Mucosa of gallbladder (tissue), 1 donor: ENCODE measurements at places on chromosomes 4 and X. TPM values are rescaled to one million over a fixed set of nuclear protein-coding genes. Genes with fewer than 3 reads are reported as not detected.

ABLIM2 gene
- 11.3 TPM for total RNA-seq

DNA sequence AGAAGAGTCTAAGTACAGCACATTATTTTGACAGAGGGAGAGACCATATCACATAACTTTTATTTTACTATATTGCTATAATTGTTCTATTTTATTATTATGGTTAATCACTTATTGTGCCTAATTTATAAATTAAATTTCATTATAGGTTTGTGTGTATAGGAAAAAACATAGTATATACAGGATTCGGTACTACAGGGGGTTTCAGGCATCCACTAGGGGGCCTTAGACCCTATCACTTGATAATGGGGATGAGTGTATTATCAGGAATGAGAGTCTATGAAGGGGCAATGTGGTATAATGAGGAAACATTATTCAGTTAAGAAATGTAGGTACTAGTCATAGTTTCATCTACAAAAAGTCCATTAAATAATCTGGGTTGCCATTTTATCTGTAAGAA, 833.1 kb downstream of the C4orf33 start:
- DNase-seq, result no peak

DNA sequence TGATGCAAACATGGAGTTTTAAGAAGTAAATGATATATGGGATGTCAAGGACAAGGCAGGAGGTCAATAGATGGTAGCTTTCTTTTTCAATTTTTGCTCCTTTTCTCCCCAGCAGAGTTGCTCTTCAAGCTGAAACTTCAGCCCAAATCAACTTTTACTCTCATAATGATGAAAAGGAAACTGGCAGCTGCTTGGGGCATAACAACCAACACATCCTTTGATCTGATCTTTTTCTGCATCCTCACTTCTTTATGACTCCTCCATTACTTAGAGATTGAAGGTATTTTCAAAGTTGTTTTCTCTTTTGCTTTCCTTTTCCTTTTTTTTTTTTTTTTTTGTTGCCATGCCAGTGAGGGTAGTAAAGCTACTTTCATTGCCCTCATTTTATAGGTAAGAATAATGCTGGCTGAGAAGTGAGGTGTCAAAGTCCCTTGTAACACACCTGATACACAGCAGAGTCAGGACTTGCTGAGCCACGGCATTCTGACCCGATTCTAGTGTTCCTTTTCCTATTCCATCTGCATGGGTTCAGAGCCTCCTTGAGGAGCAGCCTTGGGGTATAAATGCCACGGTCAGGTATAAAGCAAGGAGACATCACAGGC, 26.9 kb downstream of the SLC2A9 start:
- DNase-seq, result no peak

PDHA1 gene
- 164 TPM for total RNA-seq

- no peak for DNase-seq
These were observed 410.2 kb downstream of the MID1IP1 start for GRCh38 chrX:39211501-39211900.

APBB2 gene
- total RNA-seq, result 44.9 TPM

DNA sequence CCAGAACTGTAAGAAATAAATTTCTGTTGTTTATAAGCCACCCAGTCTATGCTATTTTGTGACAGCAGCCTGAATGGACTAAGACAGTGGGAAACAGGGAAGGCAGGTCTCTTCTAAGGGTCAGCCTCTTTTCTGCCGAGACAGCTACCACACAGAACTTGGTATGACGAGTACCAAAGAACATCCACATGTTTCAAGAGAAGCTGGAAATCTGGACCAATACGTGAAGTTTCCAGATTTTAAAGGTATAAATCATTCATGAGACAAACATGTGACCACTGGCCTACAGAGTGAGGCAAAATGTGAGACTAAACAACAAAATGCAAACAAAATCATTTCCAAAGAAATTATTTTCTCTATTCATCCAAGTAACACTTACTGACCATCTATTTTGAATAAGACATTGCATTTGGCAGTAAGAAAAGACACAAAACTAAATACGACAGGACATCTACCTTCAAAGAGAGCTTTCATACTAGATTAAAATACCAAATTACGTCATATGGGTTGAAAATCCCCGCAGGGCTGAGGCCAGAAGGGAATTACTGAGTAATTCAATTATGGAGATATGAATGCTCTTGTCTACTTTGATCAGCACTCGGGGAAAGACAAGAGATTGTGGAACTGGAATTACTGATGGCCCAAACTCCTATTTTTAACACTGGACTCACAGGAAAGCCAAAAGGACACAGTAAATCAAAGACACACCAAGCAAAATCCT, 7.2 kb downstream of the SCARB2 start:
- DNase-seq, result no peak

DNA sequence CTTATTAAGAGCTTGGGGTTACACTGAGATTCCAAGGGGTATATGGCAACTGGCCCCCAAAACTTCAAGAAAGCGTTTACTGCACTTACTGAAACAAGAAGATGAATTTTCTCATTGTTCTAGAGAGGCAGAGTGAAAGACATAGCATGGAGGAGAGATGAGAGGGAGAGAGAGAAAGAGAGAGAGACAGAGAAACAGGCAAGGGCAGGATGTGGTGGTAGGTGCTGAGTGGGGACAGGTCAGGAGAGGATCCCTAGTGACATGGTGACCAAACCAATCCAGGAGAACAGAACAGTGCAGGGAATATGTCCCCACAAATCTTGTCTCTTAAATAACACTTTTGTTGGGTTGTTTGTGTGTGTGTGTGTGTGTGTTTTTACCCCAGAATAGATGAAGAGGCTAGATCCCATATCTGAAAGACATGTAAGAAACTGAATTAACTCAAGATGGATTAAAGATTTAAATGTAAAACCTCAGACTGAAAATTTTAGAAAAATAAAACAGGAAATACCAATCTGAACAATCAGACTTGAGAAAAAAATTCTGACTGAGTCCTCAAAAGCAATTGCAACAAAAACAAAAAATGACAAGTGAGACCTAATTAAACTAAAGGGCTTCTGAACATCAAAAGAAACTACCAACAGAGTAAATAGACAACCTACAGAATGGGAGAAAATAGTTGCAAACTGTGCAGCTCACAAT, 202.2 kb downstream of the QDPR start:
- no peak for DNase-seq

HTR2C gene
- total RNA-seq, result not detected

EGF gene
- 1.6 TPM for total RNA-seq

DNA sequence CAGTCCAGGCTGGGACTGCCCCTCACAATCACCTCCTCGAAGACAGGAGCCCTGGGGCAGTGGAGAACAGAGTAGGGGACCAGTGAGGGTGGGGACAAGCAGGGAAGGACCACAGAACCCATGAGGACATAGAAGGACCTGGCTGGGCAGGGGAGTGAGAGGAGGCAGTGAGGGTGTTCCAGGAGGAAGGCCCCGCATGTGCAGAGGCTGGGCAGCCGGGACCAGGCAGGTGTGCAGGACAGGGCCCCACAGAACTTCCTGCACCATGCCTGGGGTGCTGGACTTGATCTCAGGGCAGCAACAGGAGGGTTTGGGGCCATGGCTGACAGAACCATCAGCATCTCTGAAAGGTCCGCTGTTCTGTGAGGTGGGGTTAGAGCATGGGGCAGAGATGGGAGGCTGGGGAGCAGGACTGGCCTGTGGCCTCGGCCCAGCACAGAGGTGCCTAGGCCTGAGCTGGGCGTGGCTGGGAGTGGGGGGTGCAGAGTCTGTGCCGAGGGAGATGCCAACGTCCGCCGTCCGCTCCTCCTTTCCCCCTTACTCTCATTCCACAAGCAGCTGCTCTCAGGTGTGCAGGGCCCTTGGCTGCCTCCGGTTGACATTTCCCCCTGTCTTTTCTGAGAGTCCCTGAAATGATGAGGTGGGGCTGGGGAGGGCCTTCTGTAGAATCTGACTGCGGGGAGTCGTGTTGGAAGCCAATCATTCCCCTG, 40.8 kb downstream of the EVC start:
- DNase-seq, result no peak

BGN gene
- 204 TPM for total RNA-seq

DNA sequence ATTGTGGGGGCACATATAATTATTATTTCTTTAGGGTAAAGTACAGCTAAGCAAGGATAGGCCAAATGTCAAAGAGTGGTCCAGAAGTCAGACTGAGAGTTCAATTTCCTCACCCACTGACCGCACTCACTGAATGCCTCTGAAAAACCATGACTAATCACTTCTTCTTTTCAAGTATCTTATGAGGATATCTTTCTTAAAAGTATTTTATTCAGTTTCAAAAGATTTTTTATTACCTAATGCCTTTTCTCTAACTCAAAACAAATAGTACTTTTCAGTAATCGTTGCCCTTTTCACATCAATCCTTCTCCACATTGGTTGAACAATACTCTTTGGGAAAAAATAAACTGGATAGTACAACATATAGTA, 61.7 kb upstream of the CAMK2D start:
- no peak for DNase-seq

GRCh38 chr4:140116442-140117104, 37.4 kb downstream of the MAML3 start:
- DNase-seq, result no peak

DNA sequence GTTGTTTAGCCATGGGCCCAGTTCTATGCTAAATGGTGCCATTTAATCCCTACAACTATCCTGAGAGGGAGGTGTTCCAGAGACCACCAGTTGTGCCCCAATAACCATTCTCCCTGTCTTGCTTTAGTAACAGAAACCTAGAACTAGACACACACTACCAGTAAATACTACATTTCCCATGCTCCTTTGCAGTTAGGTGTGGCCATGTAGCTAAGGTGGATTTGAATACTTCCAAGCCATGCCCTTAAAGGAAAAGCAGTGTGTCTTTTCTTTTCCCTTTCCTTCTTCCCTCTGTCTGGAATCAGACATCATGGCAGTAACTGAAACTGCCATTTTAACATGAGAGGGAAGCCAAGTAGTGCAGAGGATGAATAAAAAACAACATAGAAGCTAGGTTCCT, 90.9 kb upstream of the TMEM33 start:
- DNase-seq, result no peak

SHOX gene
- not detected for total RNA-seq

- no peak for DNase-seq
These were observed 47.9 kb downstream of the EFNB1 start for GRCh38 chrX:68876731-68877130.

GRCh38 chr4:156495836-156496235, 475.8 kb downstream of the PDGFC start:
- no peak for DNase-seq
